HTR-8/SVneo (cell line): ENCODE measurements at places on chromosomes 5 and 9.

DNA sequence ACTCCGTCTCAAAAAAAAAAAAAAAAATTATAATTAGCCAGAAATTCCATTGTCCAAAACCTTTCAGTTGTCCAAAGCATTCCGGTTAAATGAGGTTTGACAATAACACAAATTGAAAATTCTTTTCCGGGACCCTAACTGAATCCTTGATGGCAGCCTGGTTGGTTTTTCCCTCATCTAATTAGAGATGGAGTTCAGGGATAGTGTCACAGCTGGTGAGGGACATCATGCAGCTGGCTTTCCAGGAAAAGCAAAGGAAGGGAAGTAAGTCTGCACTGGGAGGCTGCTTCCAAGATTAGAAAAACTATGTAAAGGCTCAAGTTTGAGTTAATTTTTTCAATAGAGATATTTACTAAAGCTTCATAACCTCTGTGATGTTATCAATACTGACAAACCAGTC, 195.4 kb downstream of the ADAMTS12 start:
- DNase-seq: no peak

DNA sequence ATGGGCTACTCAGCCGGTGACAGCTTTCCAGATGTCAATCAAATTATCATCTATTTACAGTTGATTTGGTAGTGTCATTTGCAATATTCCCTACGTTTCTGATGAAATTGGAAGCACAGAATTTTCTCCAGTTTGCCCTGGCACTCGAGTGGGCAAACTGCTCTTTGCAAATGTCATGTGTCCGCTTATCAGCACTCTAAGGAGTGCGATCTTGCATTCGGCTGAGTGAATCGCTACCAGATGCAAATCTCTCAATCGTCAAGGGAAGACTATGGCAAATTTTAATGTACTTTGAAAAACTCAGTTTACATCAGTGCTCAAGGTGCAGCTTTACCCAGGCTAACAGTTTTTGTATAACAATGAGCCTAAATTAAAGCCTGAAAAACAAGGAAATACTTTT, 66.8 kb downstream of the BNC2 start:
- DNase-seq: no peak

DNA sequence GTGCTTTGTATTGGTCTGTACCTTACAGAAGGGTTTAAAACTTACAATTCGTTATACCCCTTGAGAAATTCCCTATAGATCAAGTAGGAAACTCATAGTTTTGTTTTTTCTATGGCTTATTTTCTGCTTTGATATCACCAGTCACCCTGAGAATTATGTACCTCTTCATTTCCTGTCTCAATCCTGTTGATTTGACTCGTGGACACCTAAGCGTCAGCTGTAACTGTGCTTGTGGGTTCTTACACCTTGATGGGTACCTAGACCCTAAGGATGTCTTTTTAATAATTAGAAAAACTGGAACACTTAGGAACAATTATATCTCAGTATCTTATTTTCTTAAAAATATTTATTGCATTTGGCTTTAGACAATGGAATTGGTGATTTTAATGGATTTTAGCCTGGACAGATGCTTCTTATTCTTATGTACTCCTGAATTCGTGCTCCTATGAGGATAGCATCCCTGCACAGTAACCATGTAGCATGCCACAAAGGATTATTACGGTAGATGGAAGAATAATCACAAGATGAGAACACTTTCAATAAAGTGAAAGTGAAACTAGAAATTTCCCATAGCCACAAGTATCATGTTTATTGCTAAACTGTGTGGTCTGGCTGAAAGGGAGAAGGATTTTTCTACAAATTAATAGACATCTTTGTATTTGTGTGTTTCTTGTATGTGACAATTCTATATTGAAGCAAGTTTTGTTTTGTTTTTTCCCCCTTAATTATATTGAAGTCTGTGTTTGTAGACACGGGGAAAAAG, 1920.3 kb upstream of the WWC1 start:
- DNase-seq: no peak

DNA sequence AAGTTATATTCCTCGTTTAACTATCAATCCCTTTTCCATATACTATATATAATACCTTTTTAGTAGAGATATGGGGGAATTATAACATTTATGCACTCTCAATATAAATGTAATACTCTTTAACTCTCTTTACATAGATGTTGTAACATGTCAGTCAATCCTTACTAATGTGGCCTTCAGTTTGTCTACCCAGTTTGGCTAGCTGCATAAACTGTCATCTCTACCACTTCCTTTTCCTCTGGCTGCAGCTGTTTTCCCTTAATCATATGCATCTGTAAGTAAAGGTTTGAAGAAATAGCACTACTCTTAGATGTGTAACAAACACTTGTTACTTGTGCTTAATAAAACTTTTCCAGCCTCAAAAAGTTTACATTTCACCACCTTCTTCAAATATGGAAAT, 13.4 kb downstream of the ABHD17B start:
- no peak for DNase-seq
